ENCODE measurements at places on chromosomes 12 and 14. TPM values are rescaled to one million over a fixed set of nuclear protein-coding genes. Genes with fewer than 3 reads are reported as not detected.

The TPI1 gene
- total RNA-seq = 622 TPM

The PTPRR gene
- total RNA-seq = 0.36 TPM

The OR4E2 gene
- total RNA-seq = not detected

The CTSG gene
- not detected for total RNA-seq

The FSCB gene
- not detected for total RNA-seq

The DPF3 gene
- 0.07 TPM for total RNA-seq

The TAS2R8 gene
- total RNA-seq = not detected

The PGF gene
- total RNA-seq = 45.8 TPM

The CCDC63 gene
- not detected for total RNA-seq

Data from nasal cavity respiratory epithelium epithelial cell of viscerocranial mucosa (primary cell).